GOT3 (cell line): ENCODE measurements at places on chromosomes 4 and X.

DNA sequence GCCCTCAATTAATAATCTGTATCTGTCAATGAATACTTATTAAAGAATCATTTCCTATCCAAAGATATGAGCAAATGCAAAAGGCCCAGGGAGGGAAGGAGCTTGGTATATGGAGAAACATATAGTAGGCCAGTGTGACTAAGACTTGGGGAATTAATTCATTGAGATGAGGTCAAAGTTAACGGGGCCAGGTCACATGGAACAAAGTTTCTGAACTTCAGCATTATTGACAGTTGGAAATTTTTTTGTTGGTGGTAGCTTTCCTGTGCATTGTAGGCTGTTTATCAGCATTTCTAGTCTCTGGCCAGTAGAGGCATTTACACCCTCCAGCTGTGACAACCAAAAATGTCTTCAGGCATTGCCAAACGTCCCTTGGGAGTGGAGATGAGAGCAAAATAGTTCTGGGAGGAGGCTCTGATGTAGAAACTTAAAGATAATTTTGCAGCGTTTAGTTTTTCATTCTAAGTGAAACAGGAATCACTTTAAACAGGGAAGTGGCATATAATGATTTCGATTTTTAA is 202.0 kb downstream of the SLC4A4 start:
- no peak for DNase-seq

GRCh38 chrX:110210417-110211139 is 107.3 kb downstream of the AMMECR1 start:
- no peak for DNase-seq

DNA sequence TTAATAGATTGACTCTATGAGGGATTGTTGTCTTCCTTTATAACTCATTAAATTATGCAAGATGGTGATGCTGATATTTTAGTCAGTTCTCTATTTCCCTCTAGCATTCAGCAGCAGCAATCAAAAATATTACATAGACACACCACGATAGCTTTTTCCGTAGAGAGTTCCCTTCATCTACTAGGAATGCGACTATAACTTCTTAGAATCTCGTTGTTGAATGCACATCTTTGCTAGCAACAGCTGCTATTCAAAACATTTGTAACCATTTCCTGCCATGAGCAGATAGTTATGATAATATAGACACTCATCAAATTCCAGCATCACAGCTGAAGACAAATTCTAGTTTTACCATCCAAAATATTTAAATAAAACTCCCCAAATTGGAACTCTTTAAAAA is 147.4 kb upstream of the FGF13 start:
- no peak for DNase-seq

- no peak for DNase-seq
Measured at GRCh38 chr4:184831153-184831552, 5.4 kb upstream of the ACSL1 start.

DNA sequence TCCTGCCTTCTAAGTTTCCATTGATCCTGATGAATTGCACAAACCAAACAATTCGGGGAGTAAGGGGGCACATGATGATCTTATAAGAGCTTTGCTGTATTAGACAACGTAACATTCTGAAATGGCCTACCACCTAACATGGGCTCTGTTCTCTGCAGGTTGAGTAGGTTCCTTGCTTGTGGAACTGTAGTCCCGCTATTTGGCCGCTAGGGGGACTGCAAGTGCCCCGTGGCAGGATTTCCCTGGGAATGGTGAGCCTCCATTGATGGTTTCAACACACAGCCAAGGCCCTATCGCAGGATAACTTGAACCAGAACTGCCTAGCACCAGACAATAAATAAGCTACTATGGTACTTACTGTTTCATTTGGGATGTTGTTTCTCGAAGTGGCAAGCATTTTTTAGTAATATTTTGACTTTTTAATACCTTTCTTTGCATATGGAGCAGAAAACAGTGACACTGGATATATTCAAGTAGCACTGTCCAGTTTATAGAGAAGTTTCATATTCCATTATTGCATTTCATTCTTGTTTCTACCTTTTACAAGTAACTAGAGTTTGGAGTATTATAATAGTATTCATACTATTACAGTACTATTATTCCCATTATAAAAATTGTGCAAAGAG is 11.9 kb downstream of the AR start:
- DNase-seq, result no peak
